Brain pericyte (primary cell): ENCODE measurements at places on chromosomes 12 and 14.

DNA sequence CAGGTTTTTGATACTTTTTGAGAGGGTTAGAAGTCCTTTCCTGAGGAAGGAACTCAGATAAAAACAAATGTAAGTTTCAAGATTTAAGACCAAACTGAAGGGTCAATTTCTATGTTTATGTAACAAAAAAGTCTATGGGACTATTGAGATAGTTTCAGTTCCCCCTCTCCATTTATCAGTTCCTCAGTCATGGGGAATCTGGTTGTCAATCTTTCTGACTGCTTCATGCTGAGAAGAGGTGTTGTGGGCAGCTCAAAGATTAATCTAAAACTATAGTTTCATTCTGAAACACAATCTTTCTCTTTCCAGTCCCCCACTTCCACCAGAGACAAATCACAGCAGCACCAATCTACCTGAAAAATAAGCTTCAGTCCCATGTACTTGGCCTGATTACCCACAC, 93.7 kb downstream of the KCNMB4 start:
- DNase-seq: no peak

DNA sequence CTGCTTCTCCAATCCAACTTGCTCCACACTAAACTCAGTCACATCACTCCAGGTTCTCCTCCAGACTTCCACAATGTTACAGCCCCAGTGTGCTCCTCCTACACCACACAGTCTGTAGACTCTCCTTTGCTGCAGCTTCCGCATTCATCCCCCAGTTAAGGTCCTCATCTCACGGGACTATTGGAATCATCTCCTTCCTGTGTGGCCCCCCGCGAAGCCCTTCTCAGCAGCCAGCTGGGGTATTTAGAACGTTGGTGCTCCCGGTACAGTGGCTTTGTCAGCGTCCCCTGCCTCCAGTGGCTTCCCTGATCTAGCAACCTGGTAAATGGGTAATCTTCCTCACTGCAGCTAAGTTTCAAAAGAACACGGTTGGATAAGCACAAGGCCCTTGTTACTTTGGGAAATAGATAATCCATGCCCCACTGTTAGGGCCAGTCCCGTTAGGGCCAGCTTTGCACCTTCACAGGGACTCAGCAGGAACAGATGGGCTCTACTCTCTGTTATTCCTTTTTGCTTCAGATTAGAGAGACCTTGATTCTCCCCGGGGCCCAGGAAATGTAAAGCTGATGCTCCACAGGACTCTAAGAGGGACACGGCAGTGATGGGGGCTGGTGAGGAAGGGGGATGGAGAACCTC, 823 bp upstream of the TSPAN11 start:
- DNase-seq: no peak

DNA sequence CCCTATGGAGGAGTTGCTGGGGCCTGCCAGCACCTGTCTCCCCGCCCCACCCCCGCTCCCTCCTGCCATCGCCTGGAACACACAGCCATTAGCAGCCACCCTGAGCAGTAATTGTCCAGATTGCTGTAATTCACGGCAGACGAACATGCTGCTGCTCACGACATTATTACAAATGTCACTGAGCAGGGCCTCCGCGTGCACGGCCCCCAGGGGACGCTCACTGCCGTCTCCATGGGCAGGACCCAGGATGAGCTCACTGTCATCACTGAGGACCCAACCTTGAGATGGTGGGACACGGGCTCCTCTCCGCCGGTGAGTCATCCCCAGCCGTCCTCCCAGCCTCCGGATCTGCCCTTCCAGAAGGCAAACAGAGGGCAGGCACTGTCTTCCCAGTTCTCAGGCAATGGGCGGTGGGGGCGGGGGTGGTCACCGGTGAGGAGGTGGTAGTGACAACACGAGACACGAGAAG, 100.4 kb downstream of the RFLNA start:
- no peak for DNase-seq

- DNase-seq: no peak
Observed at GRCh38 chr12:2177003-2177402, 124.2 kb downstream of the CACNA1C start.

- no peak for DNase-seq
Observed at GRCh38 chr12:27291862-27292261, 40.8 kb upstream of the BMAL2 start.

- no peak for DNase-seq
Observed at GRCh38 chr12:71948390-71948789, 9.7 kb downstream of the TPH2 start.

- DNase-seq: no peak
Observed at GRCh38 chr14:48456051-48456450, 780.6 kb upstream of the MDGA2 start.

- no peak for DNase-seq
Observed at GRCh38 chr12:118361889-118362288, 10.8 kb downstream of the TAOK3 start.

- no peak for DNase-seq
Observed at GRCh38 chr14:61656341-61656740, 39.0 kb upstream of the HIF1A start.

DNA sequence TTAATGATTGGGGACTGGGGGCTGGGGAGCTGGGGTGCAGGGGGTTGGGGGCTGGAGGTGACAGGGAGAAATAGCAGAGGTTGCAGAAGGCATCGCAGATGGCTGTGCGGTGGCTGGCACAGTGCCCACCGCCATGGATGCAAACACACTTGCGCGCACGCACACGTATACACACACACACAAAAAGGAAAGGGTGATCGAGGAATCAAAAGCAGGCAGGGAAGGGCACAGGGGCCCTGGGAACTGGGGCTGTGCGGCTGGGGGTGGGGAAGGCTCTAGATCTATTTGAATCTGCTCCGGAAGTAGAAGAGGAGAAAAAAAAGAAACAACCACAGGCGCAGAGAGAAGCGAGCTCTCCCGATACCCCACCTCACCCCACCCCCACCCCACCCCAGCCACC, 39.4 kb downstream of the ZFHX2 start:
- no peak for DNase-seq

- no peak for DNase-seq
Observed at GRCh38 chr12:29869946-29870345, 86.2 kb upstream of the TMTC1 start.

DNA sequence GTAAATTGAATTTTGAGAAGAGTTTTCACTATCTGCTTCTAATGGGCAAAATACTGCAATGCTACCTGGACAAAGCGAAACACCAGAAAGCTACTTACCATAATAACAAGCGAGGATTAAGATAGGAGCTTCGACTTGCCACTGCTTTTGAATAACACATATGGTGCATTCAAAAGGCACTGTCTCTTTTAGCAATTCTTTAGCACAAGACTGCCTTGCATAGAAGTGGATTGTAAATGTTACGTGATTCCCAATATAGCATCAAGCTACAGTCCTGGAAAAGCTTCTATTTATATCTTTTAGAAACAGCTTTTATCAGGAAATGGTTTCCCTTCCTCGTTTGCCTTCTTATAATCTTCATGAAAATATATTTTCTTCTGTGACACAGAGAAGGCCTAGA, 258.7 kb upstream of the PDE3A start:
- no peak for DNase-seq

DNA sequence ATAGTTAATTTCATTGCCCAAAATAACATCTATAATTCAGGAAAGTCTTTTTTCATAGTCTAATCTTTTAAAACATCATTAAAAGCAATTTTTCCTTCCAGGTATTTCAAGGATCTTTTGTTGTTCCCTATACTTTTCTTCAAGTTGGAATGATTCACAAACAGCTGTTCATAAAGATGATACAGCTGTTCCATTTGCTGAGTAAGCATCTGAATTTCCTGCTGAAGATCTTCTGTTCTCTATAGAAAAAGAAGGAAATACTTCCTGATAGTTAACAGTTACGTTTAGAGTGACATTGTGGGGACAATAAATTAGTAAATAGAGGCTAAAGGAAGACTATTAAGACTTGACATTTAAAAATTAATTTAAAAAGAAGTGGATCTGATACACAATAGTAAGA, 30.3 kb upstream of the ESR2 start:
- DNase-seq: no peak

DNA sequence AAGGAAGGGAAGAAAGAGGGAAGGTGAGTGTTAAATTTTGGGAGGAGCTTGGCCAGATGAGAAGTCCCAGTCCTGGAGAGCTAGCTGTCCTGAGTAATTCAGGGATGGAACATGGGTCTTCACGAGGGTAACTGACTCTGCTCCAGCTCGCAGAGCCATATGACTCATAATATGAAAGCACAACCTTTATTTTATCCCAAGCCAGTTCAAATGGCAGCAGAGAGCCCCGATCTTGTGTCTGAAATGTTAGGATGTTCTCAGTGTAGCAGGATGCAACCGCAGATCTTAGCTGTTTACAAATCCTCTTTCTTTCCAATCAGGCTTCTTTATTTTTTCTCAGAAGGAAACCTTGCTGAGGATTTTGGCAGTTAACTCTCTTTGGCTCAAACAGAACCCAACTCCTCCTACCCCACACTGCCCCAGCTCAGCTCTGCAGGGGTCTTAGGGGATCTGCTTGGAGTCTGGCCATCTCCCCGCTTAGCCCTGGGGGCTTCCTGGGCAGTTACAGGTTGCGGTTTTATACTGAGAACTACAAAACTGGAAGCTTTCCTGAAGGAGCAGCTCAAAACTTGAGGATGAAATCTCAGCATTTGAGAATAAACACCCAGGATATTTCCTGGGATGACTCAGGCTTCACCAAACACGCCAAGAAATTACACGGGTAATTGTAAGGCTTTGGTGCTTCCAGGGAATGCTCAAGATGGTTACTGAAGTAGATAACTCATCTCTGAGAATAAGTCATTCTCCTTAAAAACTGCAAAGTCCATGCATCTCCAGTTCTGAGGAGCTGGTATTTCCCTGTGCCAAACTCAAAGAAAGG, 92.5 kb downstream of the VCPKMT start:
- no peak for DNase-seq

DNA sequence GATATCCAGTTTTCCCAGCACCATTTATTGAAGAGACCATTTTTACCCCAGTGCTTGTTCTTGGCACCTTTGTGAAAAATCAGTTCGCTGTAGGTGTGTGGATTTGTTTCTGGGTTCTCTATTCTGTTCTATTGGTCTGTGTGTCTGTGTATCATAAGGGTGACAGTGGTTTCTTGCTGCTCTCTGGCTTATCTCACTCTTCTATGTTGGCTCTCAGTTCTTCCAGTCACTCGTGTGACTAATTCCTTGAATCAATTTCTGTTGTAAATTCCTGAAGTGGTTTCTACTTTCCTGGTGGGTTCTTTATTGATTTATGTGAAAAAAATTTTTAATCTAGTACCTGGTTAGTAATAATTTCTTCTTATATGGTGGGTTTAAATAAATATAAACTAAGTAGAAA, 58.3 kb downstream of the OTOGL start:
- no peak for DNase-seq

GRCh38 chr12:124685689-124686369, 118.4 kb upstream of the NCOR2 start:
- DNase-seq: no peak

- no peak for DNase-seq
Observed at GRCh38 chr14:56490379-56490778, 89.2 kb upstream of the TMEM260 start.

DNA sequence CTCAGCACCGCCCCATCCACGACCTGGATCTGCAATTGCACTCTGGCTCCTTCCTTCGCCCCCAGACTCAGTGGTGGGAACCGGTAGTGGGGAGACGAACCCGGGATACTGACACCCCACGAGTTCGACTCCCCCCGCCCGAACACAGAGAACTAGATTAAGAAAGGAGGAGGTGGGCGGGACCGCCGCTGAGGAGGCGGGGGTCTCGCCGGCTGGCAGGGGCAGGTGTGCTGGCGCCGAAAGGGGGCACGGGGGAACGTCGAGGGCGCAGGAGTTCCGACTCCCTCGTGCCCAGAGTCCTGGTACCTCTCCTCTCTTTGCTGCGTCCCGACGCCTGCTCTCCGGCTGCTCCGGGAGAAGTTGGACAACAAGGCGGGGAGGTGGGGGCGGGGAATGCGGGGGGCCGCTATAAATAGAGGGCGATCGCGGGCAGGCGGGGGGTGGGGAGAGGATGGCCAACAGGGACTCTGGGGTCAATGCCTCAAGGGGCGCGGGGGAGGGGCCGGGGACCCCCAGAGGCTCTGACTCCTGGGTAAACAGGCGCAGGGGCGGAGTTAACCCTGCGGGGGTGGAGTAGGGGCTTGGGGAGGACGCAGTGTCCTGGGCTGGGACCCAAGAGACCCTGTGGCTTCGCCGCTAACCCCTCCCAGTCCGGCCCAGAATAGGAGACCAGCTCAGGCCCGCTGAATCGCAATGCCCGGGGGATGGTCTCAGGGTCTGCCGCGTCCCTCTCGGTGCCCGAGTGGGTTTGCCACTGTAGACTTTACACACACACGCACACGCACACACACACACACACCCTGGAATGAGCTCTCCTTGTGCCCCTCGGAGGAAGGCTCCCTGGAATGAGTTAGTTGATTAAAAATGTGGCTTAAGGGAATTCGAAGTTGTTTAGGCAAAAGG, 761 bp upstream of the NDRG2 start:
- DNase-seq: no peak

- no peak for DNase-seq
Observed at GRCh38 chr12:11697670-11698387, 48.4 kb downstream of the ETV6 start.

- no peak for DNase-seq
Observed at GRCh38 chr12:28800129-28800528, 348.9 kb upstream of the FAR2 start.

GRCh38 chr14:41299924-41300323, 306.8 kb upstream of the LRFN5 start:
- DNase-seq: no peak

DNA sequence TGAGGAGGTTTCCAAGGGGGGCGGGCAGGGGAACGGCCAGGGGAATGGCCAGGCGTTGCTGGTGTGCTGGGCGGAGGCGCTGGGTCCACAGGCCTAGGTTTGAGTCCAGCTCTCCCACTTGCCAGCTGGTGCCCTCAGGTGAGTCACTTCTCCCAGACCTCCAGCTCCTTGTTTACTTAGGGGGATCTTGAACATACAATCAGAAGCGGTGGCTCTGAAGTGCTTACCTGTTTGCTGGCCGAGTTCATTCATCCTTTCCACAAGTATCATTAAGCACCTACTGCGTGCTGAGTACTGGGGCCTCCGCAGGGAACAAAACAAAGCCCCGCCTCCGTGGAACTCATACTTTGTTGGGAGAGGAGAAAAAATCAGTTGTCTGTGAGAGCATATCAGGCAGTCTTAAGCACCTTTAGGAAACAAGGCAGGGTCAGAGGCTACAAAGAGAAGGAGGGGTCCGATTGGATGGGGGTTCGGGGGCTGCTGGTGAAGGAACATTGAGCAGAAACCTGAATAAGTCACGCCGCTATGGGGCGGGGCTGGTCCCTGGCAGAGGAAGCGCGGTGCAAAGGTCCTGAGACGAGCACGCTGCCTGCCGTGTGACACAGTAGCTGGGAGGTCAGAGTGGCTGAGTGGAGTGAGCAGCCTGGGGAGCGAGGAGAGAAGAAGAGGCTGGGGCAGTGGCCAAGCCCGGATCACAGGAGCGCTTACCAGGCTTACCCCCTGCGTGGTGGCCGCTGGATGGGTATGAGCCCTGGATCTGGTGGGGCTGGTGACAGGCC, 15.1 kb downstream of the MVK start:
- DNase-seq: no peak

GRCh38 chr12:117980616-117981015, 11.8 kb upstream of the KSR2 start:
- DNase-seq: no peak
